Right renal pelvis (tissue), 4 donors: ENCODE measurements at places on chromosomes 3 and 15.

- no peak for DNase-seq
These were observed 40.8 kb downstream of the NBEAL2 start for GRCh38 chr3:47020311-47020710.

DNA sequence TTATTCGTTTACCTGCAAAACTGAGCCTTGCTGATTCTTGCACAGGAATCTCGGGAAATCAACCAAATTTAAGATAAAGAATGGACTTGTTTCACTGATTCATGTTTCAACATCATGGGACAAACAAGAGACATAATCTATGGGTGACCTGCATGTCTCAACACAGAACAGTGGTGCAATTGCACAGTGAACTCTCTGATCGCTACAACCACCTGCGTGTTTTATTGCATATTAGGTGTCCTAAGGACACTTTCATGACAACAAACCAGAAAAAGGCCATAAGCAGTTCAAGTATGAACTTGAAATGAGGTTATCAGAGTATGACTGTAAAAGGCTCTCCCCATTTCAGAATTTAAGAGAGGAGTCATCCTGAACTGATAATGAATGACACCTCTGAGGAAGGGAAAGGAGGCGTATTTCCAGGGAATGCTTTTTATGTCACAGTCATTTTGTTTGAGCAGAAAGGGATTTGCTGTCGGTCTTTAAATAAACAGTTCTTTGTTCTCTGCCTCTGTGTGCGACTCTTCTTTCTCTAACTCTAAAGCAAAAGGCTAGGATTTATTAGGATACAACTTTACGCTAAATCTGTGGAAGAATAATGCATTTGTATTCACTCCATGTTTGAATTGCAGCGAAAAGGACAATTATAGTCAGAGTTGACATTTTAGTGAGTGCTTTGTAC, 167.2 kb downstream of the RBMS3 start:
- DNase-seq, result no peak

DNA sequence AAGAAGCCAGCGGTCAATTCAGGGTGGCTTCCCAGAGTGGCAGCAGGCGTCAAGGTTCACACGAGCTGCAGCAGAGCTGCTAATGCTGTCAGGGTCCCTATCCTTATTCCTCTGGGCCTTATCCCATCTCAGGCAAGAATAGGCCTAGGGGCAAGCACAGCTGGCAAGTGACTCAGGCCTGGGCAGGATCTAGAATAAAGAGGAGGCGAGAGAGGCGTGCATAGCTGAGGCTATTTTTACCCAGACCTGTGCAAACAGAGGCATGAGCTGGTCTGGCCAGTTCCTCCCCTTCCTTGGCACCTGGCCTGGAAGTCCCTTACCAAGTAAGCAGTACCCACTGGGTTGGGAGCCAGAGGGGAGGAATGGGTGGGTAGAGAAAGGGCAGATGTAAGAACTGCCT, 12.2 kb upstream of the VIPR1 start:
- DNase-seq, result no peak

DNA sequence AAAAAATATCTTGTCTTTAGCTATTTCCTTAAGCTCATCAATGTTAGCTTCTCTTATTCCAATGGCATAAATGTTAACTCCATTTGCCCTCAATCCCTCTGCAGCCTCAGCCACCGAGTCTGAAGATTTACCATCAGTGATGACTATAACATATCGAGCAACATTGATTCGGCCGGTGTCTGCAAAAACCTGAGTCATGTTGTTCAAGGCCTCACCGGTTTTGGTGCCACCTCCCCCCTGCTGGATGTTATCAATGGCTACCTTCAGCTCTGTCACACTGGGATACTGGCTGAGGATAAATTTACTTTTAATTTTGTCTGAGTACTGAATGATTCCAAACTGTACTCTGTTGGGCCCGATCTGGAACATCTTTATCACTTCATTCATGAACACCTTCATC, 41.0 kb upstream of the CAPN7 start:
- no peak for DNase-seq

DNA sequence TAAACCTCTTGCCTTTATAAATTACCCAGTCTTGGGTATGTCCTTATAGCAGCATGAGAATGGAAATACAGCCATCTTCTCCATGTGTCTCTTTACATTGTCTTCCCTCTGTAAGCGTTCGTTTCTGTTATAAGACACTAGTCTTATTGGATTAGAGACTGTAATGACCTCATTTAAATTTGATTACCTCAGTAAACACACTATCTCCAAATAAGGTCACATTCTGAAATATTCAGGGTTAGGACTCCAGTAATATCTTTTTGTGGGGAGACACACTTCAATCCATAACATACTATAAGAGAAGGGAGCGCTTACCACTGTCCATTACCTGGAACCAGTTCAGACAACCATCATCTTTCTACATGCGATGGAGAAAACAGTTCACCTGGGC, 34.3 kb upstream of the CD47 start:
- DNase-seq, result no peak

DNA sequence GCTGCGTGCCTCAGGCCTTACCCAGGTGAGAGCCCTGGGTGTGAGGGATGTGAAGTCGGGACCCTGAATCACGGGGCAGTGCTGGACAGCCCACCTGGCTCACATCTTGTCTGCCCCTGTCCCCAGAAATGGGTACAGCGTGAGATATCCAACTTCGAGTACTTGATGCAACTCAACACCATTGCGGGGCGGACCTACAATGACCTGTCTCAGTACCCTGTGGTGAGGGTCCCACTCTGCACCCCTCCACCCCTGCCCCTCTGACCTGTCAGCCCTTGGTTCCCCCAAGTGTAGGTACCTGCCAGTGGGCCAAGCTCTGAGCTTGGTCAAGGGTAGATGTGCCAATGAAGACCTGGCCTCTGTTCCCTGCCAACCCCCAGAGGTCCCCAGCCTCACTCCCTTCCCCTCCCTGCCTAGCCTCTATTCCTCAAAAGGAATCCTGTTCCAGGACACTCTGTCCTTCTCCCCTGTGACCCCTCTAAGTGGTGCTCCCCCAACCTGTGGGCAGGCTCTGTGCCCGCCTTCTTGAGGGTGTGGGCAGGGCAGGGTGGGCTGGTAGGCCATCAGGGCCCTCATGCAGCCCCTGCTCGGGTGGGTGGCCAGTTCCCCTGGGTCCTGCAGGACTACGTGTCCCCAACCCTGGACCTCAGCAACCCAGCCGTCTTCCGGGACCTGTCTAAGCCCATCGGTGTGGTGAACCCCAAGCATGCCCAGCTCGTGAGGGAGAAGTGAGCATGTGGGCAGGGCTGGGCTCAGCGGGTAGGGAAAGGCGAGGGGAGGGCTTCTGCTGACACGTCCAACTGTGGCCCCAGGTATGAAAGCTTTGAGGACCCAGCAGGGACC, 25.1 kb downstream of the NBEAL2 start:
- no peak for DNase-seq

DNA sequence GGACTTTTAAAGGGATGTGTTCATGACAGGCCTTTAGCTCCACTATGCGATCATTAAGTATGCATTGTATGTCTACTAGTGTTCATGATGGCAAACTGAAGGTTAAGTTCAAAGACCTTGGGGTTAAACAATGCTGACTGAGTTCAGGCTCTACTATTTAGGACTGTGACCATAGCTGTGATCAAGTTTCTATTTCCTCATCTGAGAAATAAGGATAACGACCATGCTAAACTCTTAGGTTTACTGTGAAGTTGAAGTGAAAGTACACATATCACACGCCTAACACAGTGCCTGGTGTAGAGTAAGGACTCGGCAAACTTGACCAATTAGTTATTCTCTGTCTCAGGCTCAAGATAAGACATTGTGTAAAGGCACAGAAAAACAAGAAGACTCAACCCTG, 243.2 kb downstream of the MBNL1 start:
- no peak for DNase-seq

- no peak for DNase-seq
These were observed 111.5 kb upstream of the ETV5 start for GRCh38 chr3:186220365-186220764.

DNA sequence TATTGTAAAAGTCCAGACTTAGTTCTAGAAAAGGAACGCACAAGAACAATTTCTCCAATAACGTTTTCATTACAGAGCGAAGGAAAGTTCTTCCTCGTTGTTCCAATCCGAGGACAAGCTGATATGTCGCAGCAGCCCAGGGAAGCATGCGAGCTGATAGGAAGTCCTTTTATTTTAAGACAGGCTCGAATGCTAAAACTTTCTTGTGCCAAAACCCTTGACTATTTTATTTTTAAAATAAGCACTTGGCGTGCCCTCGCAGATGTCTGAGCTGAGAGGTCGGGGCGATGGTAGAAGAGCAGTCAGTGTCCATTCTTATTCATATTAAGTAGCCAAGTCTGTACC, 433 bp upstream of the MITF start:
- no peak for DNase-seq

GRCh38 chr3:129577366-129577765, 29.1 kb downstream of the PLXND1 start:
- no peak for DNase-seq

DNA sequence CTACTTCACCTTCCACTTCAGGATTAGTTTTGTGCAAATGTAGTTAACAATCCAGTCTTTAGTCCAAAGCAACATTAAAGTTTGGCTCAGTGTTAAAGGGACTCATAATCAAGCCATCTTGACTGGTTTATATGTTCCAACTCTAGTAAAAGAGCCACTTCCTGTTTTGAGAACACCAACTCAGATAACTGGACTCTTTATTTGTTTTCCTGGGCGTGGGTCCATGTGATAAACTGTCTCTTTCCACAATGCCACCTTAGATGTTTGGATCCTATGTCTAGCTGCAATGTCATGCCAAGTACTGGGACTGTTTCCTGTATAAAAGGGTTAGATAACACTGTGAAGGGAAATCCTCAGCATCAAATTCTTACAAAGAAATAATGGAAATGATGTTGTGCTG, 545.0 kb downstream of the PYDC2 start:
- no peak for DNase-seq

DNA sequence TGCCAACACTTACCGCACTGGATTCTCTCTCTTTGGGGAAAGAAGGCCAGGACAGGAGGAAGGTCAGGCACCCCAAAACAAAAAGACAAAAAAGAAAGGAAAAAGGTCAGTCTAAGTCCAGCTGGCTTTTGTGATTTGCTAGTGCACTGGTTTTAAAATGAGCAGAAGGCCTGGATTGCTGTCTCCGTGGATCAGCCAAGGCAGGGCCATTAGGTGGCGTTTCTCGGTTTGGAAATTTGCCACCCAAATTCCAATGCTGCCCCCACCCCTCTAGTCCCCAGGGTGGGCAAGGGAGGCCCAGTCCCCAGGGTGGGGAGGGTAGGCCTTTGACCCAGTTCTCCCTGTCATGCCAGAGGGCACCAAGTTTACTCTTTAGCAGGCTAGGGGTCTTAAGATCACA, 33.3 kb downstream of the TLE3 start:
- no peak for DNase-seq

DNA sequence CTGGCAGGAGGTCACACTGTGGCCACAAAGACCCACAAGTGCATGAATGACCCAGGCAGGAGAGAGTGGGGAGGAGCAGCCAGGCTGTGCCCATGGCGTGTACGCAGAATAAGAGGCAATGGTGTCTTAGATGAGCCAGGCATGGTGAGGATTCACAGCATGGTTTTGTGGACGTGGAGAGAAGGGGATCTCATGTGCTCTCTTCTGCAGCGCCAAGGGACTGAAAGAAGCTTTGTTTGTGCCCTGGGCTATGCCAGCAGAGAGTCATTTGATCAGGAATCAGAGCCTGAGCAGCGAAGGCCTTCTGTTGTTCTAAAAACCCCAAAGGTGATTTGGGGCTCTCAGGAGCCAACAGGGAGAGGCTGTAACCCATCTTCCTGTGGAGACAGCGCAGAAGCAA, 18.7 kb upstream of the RPP14 start:
- no peak for DNase-seq
